Amygdala (tissue), 56 donors: ENCODE measurements at places on chromosomes 5 and 9.

DNA sequence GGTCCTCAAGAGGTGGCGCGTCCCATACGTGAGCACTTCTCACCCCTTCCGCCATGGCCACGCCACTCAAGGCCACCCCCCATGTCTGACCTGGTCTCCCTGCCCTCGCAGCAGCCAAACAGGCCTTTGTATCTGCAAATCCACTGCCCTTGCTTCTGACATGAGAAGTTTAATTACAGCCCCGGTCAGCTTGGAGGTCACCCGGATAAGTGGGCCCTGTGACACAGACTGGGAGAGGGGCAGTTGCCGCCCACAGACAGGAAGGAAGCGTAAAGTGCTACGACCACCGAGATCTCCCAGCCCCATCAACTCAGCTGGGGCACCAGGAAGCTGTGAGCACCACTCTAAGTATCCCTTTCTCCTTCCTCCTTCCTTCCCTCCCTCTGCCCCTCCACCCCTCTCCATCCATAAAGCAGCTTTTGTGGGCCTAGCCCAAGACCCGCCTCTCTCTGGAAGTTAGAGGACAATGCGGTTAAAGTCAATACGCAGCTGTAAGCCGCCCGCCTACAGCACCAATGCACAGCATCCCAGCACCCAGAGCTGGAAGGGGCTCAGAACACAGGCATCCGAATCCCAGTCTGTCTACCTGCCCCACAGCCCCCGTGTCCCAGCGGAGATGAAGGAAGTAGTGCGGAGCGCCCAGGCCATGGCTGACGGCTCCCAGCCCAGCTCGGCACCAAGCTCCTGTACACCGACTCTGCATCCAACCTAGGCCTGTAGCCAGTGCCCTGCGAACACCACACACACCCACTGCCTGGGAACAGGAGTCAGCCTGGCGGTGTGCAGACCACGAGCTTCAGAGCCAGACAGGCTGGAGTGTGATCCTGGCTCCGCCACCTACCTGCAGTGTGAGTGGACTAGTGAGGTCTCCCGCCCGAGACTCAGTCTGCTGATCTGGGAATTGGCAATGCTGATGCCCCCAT is 44.8 kb upstream of the RNF130 start:
- no peak for DNase-seq

DNA sequence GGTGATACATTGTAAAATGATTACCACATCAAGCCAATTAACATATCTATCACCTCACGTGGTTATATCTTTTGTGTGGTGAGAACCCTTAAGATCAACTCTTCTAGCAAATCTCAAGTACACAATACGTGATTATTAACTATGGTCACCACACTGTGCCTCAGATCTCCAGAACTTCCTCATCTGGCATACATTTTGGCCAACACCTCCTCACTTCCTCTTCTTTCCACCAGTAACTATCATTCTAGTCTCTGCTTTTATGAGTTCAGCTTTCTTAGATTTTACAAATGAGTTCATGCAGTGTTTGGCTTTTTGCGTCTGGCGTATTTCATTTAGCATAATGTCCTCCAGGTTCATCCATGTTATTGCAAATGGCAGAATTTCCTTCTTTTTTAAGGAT is 35.8 kb downstream of the PRKACG start:
- DNase-seq = no peak

- DNase-seq = no peak
These were observed 101.5 kb downstream of the GCNT1 start for GRCh38 chr9:76560481-76560922.

GRCh38 chr9:14275331-14275730 is 38.6 kb downstream of the NFIB start:
- no peak for DNase-seq

GRCh38 chr9:106976772-106977171 is 113.8 kb downstream of the ZNF462 start:
- DNase-seq = no peak
